ENCODE measurements at places on chromosomes 2 and 18.
A peak's percentile ranks its signal among the peaks of the same experiment; 100 is the strongest.

- no peak for DNase-seq
These were observed 28.4 kb upstream of the RHOB start for GRCh38 chr2:20418519-20418918.

DNA sequence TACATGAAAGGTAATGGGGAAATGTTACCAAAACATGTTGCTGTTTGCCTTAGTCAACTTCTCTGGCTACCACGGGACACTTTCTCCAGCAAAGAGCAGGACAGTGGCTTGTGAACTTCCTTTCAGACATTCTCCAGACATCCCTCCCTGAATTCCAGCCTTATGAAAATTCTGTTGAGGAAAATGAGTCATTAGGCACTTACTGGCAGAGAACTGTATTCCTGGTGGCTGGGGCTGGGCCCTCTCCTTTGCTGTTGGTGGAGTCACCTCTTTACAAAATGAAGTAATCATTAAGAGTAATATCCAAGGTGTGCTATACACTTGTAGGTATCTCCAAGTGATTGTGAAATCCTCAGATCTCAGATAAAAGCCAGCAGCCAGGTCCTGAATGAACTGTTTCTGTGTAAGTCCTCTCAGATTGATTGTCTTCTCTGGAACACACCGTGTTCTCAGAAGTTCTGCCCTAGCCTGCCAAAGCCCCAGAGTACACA, 1.3 kb upstream of the FAP start:
- peak; percentile 49 for DNase-seq

GRCh38 chr2:54394392-54394791, 61.7 kb upstream of the SPTBN1 start:
- no peak for DNase-seq

DNA sequence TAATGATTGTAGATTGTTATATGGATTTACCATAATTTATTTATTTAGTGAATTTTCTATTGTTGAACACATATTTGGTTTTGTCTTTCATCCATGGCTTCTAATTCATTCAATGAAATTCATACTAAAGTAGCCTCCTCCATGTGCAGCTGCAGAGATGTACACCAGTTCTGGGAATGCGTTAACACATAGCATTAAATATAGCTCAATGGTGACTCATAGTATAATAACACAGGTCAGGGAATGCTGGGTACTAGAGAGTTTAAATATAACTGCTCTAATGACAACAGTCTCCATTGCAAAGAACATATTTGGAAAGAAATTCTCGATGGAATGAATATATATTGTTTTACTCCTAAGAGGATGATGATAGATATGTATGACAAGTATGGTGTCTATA, 1190.2 kb upstream of the NRXN1 start:
- DNase-seq = no peak

- no peak for DNase-seq
These were observed 382.7 kb upstream of the KLHL29 start for GRCh38 chr2:23002234-23002633.

- no peak for DNase-seq
These were observed 7.1 kb upstream of the FIGLA start for GRCh38 chr2:70797506-70797905.

GRCh38 chr2:128234613-128235012, 84.1 kb downstream of the HS6ST1 start:
- DNase-seq = no peak

DNA sequence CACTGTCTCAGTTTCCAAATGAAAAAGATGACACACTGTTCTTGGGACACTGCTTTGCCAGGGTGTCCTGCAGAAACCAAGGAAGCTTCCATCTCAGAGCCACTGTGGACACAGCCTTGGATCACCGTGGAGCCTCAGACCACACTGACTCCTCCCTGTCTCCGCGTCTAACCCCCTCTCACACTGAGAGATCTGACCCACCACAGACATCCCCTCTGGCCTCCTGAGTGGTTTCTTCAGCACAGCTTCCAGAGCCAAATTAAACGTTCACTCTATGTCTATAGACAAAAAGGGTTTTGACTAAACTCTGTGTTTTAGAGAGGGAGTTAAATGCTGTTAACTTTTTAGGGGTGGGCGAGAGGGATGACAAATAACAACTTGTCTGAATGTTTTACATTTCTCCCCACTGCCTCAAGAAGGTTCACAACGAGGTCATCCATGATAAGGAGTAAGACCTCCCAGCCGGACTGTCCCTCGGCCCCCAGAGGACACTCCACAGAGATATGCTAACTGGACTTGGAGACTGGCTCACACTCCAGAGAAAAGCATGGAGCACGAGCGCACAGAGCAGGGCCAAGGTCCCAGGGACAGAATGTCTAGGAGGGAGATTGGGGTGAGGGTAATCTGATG, 113.4 kb upstream of the PKDCC start:
- DNase-seq = no peak

GRCh38 chr2:196594158-196594557, 45.4 kb upstream of the CCDC150 start:
- no peak for DNase-seq

GRCh38 chr2:86035883-86036668, 69.6 kb downstream of the POLR1A start:
- DNase-seq = peak; percentile 87

DNA sequence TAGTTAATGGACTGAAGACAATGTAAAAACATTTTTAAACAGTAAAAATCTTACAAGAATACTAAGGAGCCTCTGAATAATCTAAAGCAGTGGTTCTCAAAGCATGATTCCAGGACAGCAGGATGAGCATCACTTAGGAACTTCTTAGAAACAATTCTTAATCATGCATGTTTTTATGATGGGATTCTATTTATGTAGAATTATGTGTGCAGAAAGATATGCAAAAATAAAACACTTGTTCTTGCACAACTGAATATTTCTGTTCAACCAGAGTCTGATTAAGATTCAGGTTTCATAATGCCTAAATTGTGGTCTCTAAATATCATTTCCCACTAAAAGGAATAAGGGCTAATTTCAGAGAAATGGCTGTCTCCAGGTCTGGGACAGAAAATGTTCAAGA, 69.2 kb upstream of the MTIF2 start:
- no peak for DNase-seq

DNA sequence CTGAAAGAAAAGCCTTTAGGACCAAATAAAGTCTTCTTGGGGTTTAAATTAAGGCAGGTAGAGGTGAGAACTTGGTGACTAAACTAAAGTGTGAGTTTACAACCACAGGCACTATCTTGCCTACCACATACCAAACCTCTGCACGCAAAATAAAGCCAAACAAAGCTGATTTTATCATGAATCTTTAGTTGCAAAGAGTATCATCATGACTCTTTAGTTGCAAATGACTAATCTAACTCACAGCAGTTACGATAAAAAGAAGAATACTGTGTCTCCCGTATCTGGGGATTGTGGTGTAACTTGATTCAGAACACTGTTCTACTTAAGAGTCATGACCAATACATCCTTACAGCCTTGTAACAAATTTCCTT, 11.2 kb downstream of the CFAP210 start:
- DNase-seq = no peak

DNA sequence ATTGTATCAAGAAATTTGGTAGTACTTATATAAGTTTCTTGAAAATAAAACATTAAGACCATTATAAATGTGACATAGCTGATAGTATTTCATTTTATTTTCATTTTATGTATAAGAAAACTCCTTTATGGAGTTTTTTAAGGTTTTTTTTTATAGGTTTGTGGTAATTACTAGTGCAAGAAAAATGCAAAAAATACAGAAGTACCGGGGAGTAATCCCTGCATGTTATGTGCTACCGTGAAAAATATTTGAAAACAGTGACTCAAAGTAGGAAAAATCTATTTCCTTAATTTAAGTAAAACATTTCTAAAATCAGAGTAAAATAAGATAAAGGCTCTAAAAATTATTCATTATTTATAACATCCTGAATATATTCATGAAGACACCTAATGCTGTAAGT, 21.6 kb downstream of the ZSWIM2 start:
- DNase-seq = no peak

GRCh38 chr2:147630585-147630984, 214.2 kb upstream of the ACVR2A start:
- no peak for DNase-seq

DNA sequence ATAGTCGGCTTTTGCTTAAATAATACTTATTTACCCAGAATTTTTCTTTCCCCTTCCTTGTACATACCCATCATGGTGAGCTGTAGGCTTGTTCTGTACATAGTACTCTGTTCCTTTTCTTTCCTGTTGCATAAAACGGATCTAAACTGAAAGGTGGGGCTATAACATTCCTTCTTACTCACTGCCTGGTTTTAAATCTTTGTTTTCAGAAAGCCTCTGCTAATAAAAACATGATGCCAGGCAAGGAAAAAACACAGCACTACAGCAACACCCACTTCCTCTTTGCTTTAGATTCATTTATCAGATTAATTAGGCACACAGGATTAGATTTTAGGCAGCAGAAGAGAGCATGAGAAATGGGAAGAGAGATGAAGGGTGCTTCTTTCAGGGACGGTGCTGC, 19.6 kb upstream of the STON1 start:
- DNase-seq = no peak

DNA sequence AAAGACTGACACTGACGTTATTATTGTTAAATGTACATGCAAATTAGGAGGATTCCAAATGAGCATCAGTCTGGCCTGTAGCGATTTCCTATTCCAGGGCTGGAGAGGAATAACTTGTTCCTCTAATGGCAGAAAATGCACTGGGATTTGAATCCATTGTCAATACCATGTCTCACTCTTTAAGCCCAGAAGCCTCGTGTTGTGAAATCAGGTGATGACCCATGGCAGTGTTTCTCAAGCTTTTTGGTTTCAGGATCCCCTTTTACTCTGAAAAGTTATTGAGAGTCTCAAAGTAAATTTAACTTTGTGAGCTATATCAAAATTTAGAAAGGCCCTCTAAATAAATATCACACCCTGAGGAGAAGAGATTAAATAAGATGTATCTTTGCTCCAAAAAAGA, 279.2 kb downstream of the GALR1 start:
- no peak for DNase-seq

DNA sequence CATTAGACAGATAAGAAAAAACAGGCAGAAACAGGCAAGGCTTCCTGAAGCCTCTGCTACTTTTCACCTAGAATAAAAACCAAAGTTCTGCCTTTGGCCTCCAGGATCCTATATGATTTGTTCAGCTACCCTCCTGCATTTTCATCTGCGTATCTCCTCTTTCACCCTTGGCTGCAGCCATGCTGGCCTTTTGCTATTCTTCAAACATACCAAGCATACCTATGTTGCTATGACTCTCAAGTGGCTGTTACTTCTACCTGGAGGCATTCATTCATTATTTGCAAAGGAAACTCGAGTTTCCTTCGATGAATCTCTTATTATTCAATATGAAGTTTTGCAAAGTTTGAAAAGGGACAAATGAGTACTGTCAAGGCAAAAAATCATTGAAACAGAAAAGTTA, 106.4 kb upstream of the HNMT start:
- no peak for DNase-seq

DNA sequence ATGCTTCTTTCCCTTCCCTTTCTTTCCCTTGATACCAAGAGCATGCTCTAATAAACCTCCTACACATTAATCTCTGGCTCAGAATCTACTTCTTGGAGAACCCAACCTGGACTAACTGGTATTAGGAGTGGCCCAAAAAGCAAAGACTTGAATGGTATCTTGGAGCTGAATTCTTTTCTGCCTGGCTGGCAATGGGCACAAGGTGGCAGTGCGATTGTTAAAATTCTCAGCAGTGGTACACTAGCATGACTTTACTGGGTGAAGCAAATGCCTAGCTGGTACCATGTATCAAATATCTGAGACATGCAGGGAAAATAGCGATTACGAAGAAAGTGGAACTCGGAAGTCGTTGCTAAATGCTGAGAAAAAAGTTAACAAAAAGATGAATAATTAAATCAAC, 376.1 kb downstream of the XIRP2 start:
- DNase-seq = no peak

DNA sequence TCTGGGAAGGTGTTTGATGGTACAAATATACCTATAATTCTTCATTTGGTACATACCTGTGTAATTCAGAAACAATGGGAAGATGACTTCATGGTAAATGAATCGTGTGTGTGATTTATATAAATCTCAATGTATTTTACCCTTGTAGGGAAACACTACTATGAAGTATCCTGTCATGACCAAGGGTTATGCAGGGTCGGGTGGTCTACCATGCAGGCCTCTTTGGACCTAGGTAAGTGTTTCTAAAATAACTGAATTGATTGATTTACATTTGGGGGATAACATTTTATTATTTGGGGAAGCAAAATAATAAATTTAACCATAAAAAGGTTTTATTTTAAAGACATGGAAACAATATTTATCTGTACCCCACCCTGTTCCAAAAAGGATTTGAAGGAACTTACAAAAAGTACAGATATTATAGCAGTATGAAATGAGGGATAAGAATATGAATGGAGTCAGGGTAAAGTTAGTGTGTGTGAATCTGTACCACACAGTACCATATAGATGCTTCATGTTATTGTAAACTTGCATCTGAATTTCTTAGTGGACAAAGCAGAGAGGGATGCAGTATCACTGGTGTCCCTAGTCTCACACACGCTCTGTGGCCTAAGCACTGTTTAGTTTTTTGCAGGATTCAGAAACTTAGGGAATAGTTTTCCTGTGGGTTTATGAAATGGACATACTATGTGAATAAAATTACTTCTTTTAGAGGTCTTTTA, 11.5 kb downstream of the DDX1 start:
- no peak for DNase-seq

DNA sequence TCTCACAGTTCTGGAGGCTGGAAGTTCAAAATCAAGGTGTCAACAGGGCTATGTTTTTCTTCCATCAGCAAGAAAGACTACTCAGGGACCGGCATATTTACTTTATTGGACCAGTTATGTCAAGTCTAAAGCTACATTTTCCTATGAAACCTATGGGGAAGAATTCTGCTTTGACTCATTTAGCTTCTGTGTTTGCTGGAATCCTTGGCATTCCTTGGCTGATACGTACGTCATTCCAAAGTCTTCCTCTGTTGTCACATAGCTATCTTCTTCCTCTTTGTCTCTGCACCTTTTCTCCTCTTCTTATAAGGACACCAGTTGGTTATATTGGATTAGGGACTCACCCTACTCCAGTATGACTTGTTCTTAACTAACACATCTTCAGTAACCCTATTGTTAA, 137.4 kb upstream of the FBXO11 start:
- DNase-seq = no peak

DNA sequence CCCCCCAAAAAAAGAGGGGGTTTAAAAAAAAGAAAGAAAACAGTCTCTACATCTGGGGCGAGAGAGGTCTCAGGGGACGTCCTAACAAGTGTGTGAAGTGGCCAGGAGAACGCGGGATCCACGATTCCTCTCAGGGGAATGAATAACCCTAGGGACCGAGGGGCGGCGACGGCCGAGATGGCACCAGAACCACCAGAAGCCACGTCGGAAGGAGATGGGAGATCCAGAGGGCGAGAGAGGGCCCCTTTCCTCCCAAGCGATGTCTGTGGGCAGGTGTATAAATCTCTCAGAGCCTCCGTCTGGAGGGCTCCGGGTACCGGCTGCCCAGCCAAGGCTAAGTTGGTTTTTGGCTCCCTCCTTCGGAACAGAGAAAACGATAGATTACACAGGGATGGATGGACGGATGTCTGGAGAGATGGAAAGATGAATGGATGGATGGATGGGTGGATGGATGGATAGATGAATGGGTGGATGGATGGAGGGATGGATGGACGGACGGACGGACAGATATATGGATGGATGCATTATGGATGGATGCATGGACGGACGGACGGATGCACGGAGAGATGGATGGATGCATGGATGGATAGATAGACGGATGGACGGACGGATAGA, 1.7 kb downstream of the EPHA4 start:
- peak; percentile 53 for DNase-seq
